ELF-1 (cell line): ENCODE measurements at places on chromosomes 7 and 10.

DNA sequence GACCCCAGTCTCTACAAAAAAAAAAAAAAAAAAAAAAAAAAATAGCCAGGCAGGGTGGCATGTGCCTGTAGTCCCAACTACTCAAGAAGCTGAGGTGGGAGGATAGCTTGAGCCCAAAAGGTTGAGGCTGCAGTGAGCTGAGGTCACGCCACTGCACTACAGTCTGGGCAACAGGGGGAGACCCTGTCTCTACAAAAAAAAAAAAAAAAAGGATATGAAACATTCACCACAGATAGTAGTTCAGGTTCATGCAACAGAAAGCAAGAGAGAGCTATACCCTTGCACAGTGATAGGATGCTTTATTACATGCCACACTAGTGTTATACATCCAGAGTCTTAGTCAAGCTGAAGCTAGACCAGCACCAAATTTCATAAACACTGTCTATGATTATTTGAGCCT lies 148.4 kb upstream of the KAT6B start:
- DNase-seq, result no peak

GRCh38 chr7:64889686-64890162 lies 13.3 kb upstream of the ZNF273 start:
- DNase-seq, result peak; percentile 26

DNA sequence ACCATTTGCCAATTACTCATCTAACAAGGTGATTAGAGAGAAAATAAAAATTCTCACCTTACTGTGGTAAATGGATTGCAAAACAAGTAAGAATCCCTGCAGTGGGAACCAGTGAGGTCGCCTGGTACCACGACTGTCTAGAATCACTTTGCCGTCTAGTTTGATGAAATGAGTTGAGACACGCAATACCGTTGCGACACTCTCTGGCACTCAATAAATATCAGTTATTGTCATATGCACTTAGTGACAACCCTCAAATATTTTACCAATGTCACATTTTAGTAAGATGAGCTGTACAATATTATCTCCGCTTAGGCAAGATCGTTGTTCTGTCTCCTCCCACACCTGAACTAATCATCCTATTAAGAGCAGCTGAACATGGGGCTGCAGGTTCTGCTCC lies 114.4 kb upstream of the ADARB2 start:
- no peak for DNase-seq

DNA sequence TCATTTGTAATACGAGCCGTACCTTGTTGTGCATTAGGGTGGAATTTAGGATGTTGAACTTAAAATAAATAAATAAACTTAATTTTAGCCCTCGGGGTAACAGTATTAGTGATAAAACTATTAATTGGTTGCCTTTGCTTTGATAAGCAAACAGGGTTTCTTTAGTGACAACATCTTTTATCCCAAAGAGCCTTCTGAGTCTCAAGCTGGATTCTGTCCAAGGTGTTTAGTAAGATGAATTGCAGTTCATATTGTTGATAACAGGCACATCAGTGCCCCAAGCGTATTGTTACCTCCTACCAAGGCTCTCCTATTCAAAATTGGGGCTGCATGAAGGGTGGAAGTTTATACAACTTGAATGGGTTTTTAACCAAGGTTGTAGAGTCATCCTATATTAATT lies 144.4 kb upstream of the CELF2 start:
- DNase-seq, result no peak

DNA sequence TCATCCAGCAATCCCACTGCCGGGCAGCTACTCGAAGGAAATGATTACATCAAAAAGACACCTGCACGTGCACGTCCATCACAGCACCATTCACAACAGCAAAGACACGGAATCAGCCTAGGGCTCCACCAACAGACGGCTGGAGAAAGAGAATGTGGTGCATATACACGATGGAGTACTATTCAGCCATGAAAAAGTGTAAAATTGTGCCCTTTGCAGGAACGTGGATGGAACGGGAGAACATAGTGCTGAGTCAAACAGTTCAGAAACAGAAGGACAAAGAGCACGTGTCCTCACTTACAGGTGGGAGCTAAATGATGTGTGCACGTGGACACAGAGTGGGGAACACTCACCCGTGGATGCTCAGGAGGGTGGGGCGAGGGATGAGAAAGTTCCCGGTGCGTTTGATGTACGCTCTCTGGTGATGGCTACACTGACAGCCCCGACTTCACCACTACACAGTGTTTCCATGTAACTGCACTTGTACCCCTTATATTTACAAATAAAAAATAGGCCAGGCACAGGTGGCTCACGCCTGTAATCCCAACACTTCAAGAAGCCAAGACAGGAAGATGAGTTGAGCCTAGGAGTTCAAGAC lies 92.0 kb downstream of the PDGFA start:
- no peak for DNase-seq

DNA sequence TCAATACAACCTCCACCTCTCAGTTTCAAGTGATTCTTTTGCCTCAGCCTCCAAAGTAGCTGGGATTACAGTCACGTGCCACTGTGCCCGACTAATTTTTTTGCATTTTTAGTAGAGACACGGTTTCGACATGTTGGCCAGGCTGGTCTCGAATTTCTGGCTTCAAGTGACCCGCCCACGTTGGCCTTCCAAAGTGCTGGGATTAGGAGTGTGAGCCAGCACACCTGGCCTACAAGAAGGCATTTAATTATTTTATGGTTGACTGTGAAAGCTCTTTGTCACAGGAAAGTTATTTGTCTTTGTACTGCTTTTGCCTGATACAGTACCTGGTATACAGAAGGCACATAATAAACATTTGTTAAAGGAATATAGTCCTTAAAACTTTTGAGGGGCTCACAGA lies 12.9 kb downstream of the MYOZ1 start:
- DNase-seq, result no peak

- DNase-seq, result no peak
These were observed 160.2 kb downstream of the IPMK start for GRCh38 chr10:58107506-58107905.

DNA sequence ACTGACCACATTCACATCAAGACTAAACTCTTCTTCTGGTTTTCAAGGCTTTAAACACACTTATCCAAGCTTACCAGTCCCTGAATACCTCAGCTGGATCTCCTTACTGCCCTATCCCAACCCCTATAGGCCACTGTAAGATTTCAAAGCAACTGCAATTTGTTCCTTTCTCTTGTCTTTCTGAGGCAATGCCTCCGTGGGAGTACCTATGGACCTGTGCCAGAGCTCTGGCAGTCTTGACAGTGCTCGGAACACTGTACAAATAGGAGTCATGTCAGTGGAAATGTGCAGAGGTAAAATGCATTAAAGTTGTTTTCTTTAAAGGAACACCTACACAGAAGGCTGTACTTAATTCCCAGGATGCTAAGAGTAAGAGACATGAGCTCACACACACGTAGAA lies 124.7 kb downstream of the CNOT4 start:
- no peak for DNase-seq

DNA sequence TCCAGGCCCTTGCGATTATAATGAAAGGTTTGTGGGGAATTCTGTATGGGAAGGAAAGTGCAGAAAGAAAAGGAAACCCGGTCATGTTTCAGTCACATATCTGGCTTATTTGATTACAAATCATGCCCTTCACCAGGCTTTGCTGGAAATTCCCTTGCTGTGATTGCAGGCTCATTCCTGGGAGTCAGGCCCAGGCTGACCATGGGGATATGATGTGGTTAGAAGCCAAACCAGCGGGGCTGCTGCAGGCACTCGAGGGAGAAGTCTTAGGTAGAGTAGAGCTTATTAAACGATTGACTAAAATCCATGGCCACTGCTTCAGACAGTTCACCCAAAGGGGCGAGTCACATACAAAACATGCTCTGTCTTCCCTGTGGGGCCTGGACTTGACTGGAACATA lies 16.2 kb downstream of the PKD1L1 start:
- no peak for DNase-seq

DNA sequence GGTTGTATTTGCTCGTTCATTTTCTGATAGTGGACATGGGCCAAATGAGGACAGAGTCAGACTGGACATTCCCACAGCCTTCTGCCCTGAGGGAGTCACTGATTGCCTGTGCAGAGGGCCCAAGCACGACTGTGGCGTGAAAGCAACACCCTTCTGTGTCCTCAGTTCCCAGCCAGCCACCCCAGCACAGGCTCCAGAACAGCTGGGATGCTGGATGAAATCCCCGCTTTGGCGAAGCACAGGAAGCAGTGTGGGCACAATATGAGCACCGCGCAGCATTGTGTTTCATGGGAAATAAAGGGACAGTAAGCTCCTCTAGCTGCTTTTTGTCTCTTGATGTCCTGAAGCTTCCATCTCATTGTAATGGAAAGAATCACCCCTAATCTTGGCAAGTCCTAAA lies 20.5 kb downstream of the TRIL start:
- no peak for DNase-seq

GRCh38 chr7:51034521-51035264 lies 252.0 kb upstream of the GRB10 start:
- peak; percentile 20 for DNase-seq

- no peak for DNase-seq
These were observed 13.0 kb upstream of the CHCHD1 start for GRCh38 chr10:73768881-73769280.
